ENCODE measurements at places on chromosomes 13 and 19.

DNA sequence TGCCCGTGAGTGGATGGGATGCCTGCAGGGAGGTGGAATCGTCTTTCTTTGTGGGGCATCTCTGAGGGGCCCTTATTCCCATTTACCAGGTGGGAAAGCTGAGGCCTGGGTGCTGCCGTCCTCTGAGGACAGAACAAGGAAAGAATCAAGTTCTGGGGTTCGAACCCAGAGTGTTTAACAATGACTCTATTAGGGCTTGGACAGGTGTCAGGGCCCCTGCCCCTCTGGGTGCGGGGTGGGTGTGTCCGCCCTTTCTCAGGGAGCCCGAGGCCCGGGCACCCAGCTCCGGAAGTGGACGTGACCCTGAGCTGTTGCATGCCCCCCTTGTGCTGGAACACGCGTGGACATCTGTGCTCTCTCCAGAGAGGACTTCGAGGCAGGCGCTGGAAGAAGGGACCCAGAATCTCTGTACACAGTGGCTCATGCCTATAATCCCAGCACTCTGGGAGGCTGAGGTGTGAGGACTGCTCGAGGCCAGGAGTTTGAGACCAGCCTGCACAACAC, 10.8 kb downstream of the NDUFA11 start:
- DNase-seq = no peak

GRCh38 chr13:23752111-23753001, 136.8 kb downstream of the MIPEP start:
- DNase-seq = no peak

DNA sequence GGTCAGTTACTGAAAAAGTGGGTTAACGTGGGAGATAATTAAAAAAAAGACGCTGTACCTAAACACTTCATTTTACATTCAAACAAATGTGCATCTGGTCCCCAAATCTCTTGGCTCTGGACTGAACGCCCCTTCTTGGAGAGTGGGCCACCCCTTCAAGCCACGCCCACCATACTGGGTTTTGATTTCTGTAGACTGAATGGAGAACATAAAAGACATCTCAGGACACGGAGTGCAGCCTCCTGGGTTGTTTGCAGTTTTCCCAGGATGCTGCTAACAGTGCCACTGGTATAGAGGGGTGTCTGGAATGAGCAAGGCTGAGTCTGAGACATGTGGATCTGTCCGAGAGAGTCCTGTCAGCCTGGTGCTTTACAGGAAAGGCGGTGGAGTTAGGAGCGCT, 10.6 kb downstream of the TFDP1 start:
- DNase-seq = no peak

- no peak for DNase-seq
Observed at GRCh38 chr13:98449273-98449672, 127.6 kb downstream of the STK24 start.

- DNase-seq = no peak
Observed at GRCh38 chr13:104206450-104207044, 1140.3 kb upstream of the SLC10A2 start.

GRCh38 chr19:54918499-54918898, 12.6 kb downstream of the NCR1 start:
- DNase-seq = no peak

DNA sequence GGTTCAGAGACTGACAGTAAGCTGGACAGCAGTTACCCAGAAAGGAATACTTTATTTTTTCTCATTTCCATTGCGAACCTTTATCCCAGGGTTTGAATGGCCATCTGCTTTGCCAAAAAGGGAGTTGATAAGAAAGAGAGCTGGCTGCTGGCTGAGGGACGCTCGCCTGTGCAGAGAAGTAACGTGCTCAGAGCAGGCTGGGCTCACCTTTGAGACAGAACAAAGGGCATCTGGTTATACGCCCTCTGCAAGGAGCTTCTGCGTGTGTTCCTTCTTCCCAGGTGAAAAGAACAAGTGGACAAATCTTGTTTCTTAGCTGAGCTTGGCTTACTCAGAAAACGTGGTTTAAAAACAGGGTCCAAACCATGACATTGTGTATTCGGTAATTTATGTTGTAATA, 47.4 kb downstream of the EFNB2 start:
- no peak for DNase-seq

DNA sequence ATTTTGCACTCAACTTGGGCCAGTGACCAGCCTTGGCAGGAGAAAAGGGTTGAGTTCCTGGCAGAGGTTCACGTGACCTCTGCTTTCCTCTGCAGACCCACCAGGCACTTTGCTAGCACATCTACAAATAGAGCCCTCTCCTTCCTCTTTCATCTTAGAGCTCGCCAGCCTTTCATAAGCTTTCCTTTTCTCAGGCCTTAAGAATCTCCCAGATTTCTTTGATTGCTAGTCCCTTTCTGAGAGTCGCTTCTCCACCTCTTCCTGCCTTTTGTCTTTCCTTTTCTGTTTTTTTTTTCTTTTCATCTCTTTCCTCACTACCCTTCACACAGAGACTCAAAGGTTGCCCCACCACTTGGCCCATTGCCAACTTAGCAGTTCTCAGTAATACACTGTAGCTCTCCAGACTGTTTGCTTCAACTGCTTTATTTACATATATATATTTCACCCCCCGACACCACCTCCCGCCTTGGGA, 375.7 kb upstream of the SPRY2 start:
- no peak for DNase-seq

GRCh38 chr19:38554676-38555141, 63.0 kb downstream of the MAP4K1 start:
- no peak for DNase-seq

GRCh38 chr19:6015841-6016545, 38.1 kb upstream of the RANBP3 start:
- no peak for DNase-seq

GRCh38 chr19:18481505-18482222, 40.2 kb downstream of the ELL start:
- DNase-seq = no peak

DNA sequence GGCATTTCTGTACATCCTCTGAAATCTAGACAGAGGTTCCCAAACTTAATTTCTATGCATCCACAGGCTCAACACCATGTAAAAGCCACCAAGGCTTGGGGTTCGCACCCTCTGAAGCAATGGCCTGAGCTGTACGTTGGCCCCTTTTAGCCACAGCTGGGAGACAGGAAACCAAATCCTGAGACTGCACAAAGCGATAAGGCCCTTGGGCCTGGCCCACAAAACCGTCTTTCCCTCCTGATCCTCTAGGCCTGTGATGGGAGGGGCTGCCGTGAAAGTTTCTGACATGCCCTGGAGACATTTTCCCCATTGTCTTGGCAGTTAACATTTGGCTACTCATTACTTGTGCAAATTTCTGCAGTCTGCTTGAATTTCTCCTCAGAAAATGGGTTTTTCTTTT, 766.4 kb downstream of the GPC5 start:
- no peak for DNase-seq

GRCh38 chr13:73467125-73467524, 408.3 kb downstream of the KLF5 start:
- DNase-seq = no peak

DNA sequence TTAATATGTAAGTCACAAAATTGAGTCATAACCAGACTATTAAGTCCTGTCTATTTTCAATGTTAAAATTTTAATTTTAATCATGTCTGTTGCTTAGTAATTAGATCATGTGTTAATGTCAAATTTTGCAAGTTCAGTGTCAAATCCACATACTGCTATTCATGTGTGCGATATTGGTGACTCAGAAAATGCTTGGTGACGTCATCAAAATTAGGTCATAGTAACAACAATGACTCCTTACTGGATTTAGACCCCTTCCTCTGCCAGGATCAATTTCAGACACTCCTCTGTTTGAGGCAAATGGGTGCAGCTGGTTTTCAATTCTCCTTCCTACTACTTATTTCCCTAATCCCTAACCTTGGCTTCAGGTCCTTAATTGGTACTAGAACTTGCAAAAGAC, 1394.3 kb upstream of the SLC10A2 start:
- DNase-seq = no peak

- no peak for DNase-seq
Observed at GRCh38 chr13:74169676-74170075, 35.5 kb upstream of the KLF12 start.

GRCh38 chr19:54325194-54325621, 12.2 kb upstream of the LILRA5 start:
- no peak for DNase-seq

- no peak for DNase-seq
Observed at GRCh38 chr13:76474356-76474755, 411.8 kb downstream of the KCTD12 start.

DNA sequence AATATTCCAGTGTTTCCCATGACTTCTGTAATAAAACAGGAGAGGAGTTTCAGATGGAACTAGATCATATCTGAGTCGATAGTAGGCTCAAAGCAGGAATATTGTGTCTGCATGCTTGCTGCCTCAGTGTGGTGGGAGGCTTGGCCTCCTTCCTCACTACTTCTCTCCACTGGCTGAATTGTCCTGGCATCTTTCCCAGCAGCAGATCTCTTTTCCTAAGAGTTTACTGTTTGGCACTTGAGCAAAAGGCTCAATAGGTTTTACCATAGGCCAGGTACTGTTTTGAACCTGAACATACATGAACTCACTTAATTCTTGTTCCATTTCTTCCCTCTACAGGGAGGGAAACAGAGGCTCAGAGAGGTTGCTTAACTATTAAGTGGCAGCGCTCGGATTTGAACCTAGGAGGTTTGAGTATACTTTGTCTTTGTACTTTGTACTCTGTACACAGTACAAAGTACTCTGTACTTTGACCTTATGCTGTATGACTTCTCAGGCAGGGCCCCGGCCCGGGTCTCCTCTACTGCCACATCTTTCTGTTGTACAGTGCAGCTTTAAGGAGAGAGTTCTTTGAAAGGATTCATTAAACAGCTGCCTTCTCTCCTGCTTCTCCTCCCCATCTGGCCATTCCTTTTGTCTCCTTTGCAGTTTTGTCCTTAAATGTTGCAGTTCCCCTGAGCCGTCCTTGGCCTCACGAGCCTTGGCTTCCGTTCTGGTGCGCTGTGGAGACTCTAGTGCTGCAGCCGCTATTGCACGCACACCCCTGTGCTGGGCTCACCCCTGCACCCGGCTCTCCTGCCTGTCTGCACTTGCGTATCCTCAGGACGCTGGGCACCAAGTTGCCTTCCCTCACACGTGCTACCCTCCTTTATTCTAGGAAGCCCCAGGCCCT, 8.1 kb downstream of the B3GLCT start:
- peak; percentile 39 for DNase-seq

DNA sequence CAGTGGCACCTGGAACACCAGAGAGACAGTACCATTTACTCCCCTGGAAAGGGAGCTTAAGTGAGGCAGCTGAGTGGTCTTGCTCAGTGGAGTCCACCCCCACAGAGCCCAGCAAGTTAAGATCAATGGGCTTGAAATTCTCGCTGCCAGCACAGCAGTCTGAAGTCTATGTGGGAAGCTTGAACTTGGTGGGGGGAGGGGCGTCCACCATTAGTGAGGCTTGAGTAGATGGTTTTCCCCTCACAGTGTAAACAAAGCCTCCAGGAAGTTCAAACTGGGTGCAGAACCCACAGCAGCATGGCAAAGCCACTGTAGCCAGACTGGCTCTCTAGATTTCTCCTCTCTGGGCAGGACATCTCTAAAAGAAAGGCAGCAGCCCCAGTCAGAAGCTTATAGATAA, 30.3 kb upstream of the CEACAM4 start:
- DNase-seq = no peak

- DNase-seq = peak; percentile 90
Observed at GRCh38 chr19:36331353-36332228, 47.4 kb downstream of the ZFP14 start.

DNA sequence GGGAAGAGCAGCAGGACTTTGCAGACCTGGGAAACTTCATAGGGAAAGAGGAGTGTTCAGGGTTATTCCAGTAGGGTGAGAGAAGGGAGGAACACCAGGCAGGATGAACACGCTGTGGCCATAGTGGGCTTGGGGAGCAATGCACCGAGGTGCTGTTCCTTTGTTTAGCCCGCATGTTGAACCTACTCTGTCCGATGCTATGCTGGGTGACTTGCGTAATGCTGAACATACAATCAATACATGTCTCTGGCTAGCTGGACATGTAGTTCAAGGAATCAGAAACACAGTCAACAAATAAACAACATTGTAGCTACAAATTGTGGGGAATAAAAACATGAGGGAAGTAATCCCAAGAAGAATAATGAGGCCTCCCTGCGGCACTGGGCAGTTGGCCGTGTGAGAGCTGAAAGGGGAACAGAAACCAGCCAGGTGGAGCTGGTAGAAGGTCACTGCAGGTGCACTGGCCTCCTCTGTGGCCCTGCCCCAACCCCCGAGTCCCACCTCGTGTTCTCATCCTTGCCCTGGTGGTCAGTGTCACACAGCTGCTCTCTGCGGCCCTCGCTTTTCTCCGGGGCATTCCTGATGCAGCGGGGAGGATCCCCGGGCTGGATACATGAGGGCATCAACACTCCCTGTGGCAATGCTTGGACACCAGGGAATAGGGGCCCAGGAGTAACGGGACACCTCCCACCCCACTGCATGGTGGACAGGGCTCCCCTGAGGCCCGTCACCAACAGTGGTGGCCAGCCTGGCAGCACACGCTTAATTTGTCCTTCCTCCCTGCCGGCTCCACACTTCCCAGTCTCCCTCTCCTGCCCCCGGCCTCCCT, 36.9 kb upstream of the TUBGCP3 start:
- no peak for DNase-seq

GRCh38 chr13:41286370-41286769, 23.0 kb upstream of the MTRF1 start:
- no peak for DNase-seq

- DNase-seq = no peak
Observed at GRCh38 chr13:94925263-94925662, 212.9 kb upstream of the SOX21 start.

DNA sequence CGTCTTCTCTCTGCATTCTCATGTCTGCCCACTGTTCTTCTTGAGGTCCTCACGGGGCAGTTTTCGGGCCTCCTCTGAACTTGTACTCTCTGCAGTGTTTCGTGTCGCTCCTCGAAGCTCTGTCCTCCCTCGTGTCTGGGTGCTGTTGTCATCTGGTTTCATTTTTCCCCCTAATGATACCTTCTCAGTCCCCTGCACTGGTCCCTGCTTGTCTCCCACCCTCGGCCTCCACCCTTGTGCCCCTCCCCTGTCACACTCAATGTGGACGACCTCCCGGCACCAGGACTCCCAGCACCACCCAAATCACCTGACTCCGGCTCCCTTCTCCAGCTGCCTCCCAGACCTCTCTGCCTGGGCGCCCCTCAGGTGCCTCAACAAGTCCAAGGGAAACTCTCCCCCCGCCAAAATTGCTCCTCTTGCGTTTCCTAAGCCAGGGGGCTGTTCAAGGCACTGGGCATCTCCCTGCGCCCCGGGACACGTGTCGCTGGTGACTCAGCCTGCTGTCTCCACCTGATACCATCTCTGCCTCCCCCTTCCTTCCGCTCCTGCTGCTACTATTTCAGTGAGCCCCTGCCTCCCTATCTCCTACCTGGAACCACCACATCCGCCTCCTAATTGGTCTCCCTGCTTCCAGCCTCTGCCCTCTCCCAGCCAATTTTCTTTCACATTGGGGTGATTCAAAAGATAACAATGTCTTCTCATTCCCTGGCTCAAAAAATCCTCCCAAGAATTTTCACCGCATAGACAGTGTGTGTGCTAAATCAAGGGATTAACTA, 49.5 kb downstream of the RFX2 start:
- DNase-seq = no peak

GRCh38 chr13:96796091-96796633, 198.1 kb downstream of the OXGR1 start:
- DNase-seq = no peak

Data from occipital lobe (tissue), 3 donors.